ENCODE measurements at places on chromosomes 5 and 9.

GRCh38 chr9:96344458-96345180, 38.9 kb downstream of the SLC35D2 start:
- no peak for DNase-seq

DNA sequence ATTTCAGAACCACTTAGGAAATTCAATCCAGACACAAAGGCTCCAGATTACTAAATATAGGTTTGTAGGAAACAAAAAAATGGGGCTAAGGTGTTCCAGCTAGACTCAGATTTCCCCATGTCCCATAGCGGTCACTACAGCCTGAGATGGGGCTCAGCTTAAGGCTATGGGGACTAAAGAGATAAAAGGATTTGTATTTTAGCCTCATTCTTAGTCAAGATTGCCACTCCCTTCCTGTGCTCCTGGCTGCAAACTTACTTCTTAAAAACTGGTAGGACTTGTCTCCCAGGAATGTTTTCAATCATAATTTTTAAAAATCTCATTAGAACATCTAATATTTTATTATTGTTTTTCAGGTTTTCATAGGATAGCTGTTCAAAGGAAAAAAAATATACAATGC, 253.8 kb upstream of the DAB2 start:
- no peak for DNase-seq

DNA sequence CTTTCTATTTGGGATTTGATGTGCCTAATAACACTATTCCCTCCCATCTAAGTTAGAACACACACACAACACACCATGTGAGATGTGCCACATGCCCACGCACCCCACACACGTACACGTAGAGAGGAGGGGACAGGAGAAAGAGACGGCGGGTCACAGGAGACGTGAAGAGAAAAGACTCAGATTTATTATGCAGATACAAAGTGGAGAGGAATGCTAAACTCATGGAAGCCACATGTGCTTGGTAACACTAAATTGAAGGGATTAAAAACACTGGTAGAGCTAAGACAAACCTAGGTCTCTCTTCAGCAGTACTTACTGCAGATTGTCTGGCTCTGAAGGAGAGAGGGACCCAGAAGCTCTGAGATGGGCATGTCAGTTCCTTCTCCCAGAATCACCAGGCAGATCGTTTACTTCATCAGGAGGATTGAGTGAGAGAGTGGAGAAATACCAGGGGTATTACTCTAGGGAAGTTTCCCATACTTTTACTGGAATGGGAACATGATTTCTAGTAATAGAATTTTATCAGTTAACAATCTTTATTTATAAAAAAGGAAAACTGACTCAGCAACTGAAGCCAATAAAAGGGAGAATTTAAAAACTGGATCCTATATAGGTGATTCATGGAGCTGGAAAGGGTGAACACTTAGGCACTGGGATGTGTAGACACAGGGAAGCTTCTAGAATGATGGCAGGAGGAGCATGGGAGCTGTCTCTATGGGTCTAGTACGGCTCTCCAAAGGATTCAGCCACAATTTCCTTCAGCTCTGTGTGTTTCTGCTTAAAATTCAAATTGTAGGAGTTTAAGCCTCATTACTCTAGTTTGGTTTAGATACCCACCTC, 139.4 kb downstream of the MACIR start:
- no peak for DNase-seq

DNA sequence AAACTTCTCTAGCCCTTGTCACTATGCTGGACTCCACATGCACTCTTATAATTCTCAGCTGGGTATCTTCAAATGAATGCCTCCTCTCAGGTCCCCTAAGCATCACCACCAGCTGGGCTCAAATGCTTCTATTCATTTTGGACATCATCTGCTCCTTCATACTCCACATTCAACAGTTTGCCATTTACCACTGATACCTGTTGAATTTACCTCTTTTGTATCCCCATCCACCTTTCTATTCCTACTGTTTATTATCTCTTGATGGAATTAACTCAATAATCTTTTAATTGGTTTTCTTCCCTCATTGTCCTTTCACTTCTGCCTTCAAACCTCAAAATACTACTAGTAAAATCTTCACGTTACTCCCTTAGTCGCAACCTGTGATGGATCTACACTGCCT, 14.5 kb downstream of the RANBP6 start:
- DNase-seq, result no peak

DNA sequence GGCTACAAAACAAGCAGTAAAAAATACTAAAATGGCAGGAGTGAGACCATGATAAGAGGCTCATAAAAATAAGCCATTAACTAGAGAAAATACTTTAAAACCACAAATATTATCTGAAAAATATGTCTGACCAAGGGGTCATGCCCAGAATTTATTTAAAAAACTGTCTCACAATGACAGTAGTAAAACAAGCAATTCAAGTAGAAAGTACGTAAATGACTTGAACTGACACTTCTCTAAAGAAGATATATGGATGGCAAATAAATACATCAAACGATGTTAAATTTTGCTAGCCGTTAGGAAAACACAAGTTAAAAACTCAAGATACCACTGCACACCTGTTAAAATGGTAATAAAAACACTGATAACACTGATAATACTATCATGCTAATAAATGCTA, 353.9 kb upstream of the GRAMD2B start:
- DNase-seq, result no peak

Measured in anterior cingulate cortex (tissue), 58 donors.